ENCODE measurements at places on chromosomes 6 and 20. TPM values are rescaled to one million over a fixed set of nuclear protein-coding genes. Genes with fewer than 3 reads are reported as not detected.

The TMEM74B gene
- total RNA-seq: 15.8 TPM

The VIP gene
- 1.5 TPM for total RNA-seq

The OXT gene
- not detected for total RNA-seq

The DEFB124 gene
- total RNA-seq: not detected

The ANKRD6 gene
- total RNA-seq: 17.7 TPM

The NHSL1 gene
- total RNA-seq: 63.7 TPM

The PACRG gene
- total RNA-seq: 5.5 TPM

The PSMB9 gene
- total RNA-seq: 74.5 TPM

The KCNK5 gene
- total RNA-seq: 10.9 TPM

The ZC2HC1B gene
- not detected for total RNA-seq

The PI16 gene
- 11.9 TPM for total RNA-seq

The RRAGD gene
- 62.9 TPM for total RNA-seq

The ASIP gene
- total RNA-seq: not detected

The CPNE5 gene
- total RNA-seq: 2.4 TPM

The BCL2L1 gene
- 126 TPM for total RNA-seq

The TFAP2D gene
- not detected for total RNA-seq

The UBE2V1 gene
- 83.4 TPM for total RNA-seq

The GPLD1 gene
- 3.6 TPM for total RNA-seq

The FAXC gene
- 4.3 TPM for total RNA-seq

The FAM209B gene
- 0.59 TPM for total RNA-seq

The DSP gene
- total RNA-seq: 22.8 TPM

The RIPOR3 gene
- total RNA-seq: 11.0 TPM

The BACH2 gene
- 6.3 TPM for total RNA-seq

The SYNJ2 gene
- 4.5 TPM for total RNA-seq

The POU5F1 gene
- total RNA-seq: 5.0 TPM

The SIM1 gene
- not detected for total RNA-seq

The PPIL6 gene
- total RNA-seq: 10.6 TPM

The ARMC12 gene
- total RNA-seq: not detected

The TAF4 gene
- total RNA-seq: 17.6 TPM

The THBD gene
- 77.6 TPM for total RNA-seq

The SYCP2L gene
- total RNA-seq: 1.0 TPM

The RHAG gene
- total RNA-seq: not detected

The TEAD3 gene
- total RNA-seq: 17.0 TPM

The PPP1R16B gene
- 13.0 TPM for total RNA-seq

The COL12A1 gene
- 36.6 TPM for total RNA-seq

The KIF13A gene
- total RNA-seq: 55.2 TPM

The CLPSL1 gene
- total RNA-seq: not detected

The WFDC2 gene
- 172 TPM for total RNA-seq

The TP53TG5 gene
- not detected for total RNA-seq
